ENCODE measurements at places on chromosomes 3 and 15. TPM values are rescaled to one million over a fixed set of nuclear protein-coding genes. Genes with fewer than 3 reads are reported as not detected.

NR2C2 gene
- 13.5 TPM for total RNA-seq

GRCh38 chr3:65408531-65409175 is 630.1 kb downstream of the MAGI1 start:
- DNase-seq = peak; percentile 88

EXD1 gene
- total RNA-seq = not detected

DNA sequence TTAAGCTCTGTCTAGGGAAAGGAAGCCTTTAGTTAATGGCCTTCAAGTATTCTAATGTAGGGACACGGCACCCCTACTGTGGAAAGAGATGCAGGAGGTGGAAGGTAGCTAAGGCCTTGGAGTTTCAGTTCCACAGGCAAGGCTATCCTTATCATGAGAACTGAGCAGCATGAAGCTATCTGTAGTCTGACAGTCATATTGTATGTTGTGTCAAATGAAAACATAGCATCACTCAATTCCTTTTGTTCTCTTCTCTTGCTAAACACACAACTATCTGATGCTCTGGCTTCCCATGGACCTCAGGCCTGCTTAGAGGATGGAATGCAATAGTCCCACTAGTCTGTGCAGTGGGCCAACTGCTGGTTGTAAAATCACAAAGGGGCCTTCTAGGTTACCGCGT is 380.9 kb downstream of the FHIT start:
- no peak for DNase-seq

DNA sequence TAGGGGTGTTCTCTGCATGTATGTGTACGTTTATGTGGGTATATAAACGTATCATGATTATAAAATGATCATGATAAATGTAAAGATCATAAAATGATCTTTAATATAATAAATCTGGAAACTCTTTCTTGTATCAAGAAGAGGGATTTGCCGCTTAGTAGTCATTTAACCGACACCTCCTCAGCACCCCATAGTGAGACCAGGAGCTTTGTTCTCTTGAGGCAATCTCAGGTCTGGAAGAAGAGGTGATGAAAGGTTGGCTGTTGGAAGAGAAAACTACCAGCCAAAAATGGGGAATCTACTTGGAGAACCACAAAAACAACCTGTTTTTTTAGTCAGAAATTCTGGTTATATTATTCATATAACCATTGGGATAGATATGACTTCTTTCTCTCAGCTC is 38.7 kb downstream of the TGFBR2 start:
- no peak for DNase-seq

CLDN1 gene
- total RNA-seq = 0.44 TPM

DNA sequence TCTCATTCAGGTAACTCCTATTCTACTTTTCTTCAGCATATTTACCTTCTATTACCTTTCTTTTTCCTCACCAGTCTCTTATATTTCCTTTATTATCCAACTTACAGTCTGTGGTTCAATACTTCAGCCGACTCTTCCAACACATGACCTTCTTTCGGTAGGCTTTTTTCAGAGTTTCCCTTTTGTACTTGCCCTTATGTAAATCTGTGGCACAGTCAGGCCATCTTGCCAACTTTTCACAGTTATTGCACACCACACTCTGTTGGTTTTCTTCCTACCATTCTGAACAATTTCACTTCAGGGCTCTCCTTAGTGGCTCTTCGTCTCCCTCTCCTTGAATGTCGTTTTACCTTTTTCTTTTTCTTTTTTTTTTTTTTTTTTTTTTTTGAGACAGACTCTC is 427.8 kb downstream of the LPP start:
- no peak for DNase-seq

GRCh38 chr3:48157202-48157840 is 30.9 kb downstream of the CDC25A start:
- DNase-seq = no peak

GRCh38 chr3:101900736-101901135 is 51.4 kb downstream of the NFKBIZ start:
- DNase-seq = no peak

DNA sequence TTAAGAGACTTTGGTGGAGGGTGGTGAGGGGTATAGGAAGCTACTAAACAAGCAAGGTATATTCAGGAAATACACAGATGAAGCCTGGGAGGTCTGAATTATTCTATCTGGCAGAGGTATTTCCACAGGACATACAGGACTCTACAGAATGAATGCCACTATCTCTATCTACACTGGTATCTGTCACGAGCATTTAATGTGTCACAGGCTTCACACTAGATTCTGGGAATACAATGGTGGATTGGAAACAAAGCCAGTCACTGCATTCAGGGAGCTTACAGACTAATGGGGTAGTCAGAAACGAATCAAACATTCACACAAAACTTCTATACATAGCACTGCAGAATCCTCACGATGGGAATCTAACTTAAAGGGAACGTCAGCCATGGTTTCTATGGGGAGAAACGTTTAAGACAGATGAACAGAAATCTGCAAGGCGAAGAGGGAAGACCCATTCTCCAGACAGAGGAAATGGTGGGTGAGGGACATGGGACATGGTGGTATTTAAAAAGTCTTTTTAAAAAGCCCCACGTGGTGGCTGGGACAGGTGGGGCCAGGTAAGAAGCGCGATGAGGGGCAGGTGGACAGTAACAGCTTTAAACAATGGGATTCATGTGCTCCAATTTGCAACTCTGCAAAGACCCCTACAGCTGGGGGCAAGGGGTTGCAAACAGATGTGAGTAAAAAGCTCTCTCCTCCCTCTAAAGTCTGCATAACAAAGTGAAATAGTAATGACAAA is 16.5 kb downstream of the LRIG1 start:
- DNase-seq = peak; percentile 54

DNA sequence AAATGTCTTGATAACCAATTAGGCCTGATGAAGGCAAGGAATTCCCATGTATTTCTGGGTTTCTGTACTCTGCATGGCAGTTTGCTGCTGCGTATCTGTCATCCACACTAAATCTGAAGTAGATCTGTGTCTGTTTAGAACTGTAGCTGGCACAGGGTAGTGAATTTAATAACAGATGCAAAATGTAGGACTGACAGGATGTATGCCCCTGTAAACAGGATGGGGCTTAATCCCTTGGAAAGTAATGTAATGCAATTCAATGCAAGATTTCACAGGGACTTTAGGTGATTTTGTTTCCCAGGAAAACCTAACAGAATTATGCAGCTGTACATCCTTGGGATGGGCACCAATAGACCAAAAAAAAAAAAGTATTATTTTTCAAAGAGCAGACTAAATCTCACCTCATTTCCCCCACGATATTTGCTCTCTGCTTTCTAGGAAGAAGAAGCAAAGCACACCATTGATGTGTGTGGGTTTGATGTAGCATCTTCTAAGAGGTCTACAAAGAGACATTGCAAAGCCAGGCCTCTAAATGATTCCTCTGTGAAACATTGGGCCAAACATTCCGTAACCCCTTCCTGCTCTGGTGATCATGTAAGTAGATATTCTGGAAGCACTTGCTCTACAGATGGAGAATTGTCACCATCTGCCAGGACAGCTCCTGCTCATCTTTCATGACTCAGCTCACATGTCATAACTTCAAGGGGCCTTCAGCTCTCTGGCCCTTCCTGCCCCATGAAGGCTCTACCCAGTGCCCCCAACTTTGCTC is 464.3 kb upstream of the RGMA start:
- no peak for DNase-seq

ANKUB1 gene
- not detected for total RNA-seq

SH2D7 gene
- not detected for total RNA-seq

SI gene
- not detected for total RNA-seq

GRCh38 chr15:53412542-53412941 is 346.9 kb downstream of the WDR72 start:
- DNase-seq = no peak

GRCh38 chr3:46778101-46778500 is 60.4 kb upstream of the PRSS50 start:
- DNase-seq = no peak

PRICKLE2 gene
- total RNA-seq = 1.6 TPM

SLC51B gene
- total RNA-seq = not detected

- DNase-seq = no peak
Measured at GRCh38 chr3:181564222-181564621, 147.5 kb upstream of the SOX2 start.

SKOR1 gene
- under 0.01 TPM for total RNA-seq

DNA sequence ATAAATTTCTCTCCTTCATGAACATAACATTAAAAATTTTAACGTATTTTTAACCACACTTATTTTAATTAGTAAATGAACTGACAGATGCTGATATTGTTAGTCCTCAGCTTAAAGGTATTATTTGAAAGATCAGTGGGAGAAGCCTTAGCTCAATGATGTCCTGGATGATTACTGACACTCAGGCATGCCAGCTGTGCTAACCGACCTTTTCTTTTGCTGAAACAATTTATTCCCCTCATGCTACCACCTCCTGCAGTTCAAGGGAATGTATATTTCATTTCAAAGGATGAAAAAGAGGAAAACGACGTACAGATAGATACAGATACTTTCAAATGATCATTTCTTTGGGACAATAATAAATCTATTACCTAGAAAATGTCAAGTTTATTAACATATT is 620.8 kb downstream of the FGF12 start:
- DNase-seq = no peak
